ENCODE measurements at places on chromosomes 5 and 9.

- DNase-seq, result no peak
These were observed 882 bp downstream of the CERCAM start for GRCh38 chr9:128421482-128421996.

GRCh38 chr5:33984671-33985124 is at the start of gene SLC45A2:
TSS of gene SLC45A2 (minus strand) at chr5:33984693. CDS start at chr5:33984583, 110 bp downstream.
- no peak for DNase-seq

- DNase-seq, result no peak
These were observed 60.1 kb upstream of the BRINP1 start for GRCh38 chr9:119429302-119429701.

GRCh38 chr9:38229104-38229500 is 160.1 kb upstream of the SHB start:
- DNase-seq, result no peak

GRCh38 chr5:139842321-139842720 is 46.7 kb downstream of the PSD2 start:
- no peak for DNase-seq

DNA sequence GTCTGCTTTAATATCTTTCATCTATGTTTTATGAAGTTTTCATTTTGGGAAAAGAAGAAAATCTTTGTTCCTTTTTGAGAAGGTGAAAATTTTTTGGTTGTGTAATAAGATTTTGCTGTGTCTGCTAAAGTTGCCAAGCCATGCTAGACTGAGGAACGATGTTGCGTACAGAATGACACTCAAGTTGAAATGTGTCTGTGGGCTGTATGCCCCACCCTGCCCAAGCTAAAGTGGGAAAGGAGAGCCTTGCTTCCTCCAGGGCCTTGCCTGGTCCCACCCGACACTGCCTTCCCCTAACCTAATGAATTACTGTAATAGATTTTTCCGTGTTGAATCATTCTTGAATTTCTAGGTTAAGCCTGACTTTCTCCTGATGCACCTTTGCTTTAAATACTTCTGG is 2.5 kb downstream of the PCAT7 start:
- no peak for DNase-seq

DNA sequence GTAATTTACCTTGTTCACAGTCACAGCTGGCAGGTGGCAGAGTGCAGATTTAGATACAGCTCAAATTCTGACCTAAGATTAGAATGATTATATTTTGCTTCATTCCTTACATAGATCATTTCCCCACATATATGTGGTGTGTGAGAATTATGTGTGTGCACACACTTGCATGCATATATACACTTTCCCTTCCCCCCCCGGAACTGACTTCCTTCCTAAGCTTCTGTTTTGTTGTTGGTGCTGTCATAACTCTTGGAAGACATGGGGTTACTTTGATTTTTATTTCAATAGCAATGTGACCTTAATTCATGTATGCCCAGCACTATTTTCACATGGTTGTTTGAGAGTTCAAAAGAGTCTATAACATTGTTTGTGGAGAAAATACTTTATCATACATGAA is 112.8 kb downstream of the CMYA5 start:
- no peak for DNase-seq

- peak; percentile 38 for DNase-seq
These were observed at the start of gene ADAMTSL2 for GRCh38 chr9:133534346-133535291. TSS of gene ADAMTSL2 (plus strand) at chr9:133534704. CDS start at chr9:133536713, 2,009 bp downstream.

DNA sequence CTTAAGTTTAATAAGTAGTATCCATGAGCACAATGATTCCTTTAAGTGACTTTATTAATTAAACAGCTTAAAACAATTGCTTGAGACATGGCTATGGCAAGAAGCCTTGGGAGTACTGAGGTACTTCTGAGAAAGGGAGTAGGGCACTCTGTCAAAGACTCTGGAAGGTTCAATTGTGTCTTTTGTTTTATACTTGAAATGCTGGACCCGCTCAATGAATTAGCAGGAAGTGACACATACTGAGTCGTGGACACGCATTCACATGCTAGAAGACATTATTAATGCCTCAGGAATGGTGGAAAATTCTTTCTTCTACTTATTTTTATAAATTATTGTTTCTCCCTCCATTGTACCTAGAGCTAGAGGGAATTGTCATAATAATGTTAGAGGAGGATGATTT is 347.3 kb upstream of the ZNF608 start:
- DNase-seq, result no peak

GRCh38 chr9:98225015-98225442 is 30.4 kb downstream of the TBC1D2 start:
- DNase-seq, result no peak

DNA sequence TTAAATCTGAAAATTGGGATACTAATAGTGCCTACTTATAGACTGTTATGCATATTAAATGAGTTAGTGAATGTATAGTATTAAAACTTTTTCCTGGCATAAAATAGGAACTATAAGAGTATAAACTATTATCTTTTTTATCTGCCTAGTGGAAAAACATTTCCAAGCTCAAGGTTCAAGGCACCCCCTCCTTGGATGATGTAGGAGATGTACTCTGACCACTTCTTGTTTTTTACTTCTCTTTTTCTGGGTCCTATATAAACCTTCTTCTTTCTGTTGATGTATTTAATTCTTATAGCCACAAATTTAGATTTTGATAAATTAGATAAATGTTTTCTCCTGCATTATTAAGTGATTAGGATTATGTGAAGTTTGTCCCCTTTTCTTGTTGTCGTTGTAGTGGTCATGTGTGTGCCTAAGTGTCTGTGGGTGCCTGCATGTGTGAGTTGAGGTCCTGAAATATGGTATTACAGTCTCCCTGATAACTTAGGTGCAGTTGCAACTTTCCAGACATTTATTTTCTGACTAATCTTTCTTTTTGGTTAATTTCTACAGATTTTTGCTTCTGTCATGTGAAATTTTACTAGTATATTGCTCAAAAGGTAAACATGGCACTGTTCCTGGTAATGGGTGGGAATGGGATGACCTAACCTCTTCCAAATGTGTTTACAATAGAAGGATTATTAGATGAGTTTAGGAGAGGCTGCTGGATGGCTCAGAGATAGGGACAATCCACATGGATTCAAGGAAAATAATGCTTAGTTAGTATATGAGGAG is 160.8 kb upstream of the CDKN2B start:
- no peak for DNase-seq

GRCh38 chr5:138653502-138653901 is 78.3 kb upstream of the HSPA9 start:
- DNase-seq, result no peak

All from activated CD4-positive, alpha-beta T cell treated with anti-CD3 and anti-CD28 coated beads for 48 hours (primary cell).